ENCODE measurements at places on chromosomes 2 and 18.
A peak's percentile ranks its signal among the peaks of the same experiment; 100 is the strongest.

DNA sequence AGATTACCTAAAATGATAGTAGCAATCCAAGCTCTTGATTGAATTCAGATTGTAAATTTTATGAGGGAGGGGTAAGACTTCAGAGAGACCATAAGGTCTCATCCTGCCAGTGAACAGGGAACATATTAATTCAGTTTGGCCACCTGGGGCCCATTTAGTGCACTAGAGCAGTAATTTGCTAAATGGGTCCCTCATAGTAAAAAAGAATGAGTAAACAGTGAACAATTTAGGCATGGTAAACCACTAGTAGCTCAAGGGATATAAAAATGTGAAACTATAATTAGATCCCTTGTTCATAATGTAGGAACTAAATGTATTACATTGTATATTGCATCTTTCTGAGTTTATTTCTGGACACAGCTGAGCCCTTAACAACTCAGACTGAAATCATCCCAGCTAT lies 4.9 kb upstream of the PHLPP1 start:
- no peak for DNase-seq

DNA sequence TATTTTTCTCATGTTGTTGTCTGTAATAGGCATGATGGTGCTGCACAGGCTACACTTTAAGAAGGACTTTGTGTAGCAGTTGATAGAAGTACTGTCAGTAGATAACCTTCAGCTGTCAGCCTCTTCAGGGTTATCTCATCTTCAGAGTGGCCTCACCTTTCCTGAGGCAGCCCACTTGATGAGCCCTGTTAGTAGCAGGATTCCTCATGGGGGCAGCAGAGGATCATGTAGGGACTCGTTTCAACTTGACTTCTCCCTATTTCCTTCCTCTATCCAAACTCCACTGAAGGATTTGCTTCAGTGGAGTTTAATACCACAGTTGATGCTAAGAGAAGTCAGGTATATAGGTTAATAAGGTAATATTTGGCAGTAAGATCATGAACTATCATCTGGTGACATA lies 530.3 kb upstream of the FSIP2 start:
- peak; percentile 11 for DNase-seq

- peak; percentile 80 for DNase-seq
Observed at GRCh38 chr18:34977838-34978532, 63.2 kb upstream of the MAPRE2 start.

- DNase-seq = peak; percentile 81
Observed at GRCh38 chr2:233165895-233166661, 85.4 kb upstream of the ATG16L1 start.

DNA sequence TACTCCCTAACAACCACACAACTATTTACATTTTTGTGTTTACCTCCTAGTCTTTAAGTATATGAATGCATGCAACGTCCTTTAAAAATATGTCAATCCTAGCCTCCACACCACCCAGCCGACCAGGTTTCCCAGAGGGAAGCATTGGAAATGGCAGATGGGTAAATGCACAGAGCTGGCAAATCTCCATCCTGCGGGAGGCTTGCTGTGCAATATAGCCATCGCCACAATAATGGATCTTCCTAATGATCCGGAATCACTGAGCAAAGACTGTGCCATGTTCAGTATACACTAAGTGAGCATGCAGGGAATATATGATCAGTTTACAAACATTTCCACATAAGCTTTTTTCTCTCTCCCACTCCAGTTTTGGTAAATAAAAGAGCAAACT lies 131.8 kb downstream of the NEDD4L start:
- DNase-seq = no peak

GRCh38 chr2:11663427-11663826 lies 6.6 kb downstream of the NTSR2 start:
- DNase-seq = no peak

DNA sequence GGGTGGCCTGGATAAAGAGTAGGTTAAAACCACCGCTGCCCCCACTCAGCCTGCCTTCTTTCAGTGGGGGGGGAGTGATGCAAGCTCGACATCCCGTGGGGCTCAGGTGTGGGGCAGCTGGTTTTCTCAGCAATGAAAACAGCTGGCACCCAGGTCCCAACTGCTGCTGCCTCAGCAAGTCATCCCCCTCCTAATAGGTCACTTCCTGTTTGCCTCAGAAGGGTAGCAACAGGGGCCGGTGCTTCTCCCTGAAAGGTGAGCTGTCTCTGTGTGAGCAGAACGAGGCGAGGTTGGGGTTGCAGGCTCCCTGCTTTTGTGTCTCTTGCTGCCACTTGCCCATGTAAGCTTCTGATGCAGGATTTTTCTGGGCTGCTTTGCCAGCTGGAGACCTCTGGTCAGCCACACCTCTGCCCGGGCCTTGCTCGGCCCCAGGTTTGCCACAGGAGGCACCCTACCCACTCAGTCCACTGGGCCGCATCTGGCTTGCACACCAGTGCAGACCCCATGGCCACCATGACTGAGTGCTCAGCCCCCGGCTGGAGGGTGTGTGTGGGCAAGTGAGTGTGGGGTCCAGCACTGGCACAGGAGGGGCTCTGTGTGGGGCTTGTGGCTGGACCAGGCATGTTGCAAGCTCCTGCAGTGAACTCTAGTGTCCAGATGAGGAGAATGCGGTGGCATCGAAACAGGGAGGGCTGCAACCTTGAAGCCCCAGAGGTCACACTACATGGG lies 11.5 kb upstream of the ASB1 start:
- no peak for DNase-seq

- no peak for DNase-seq
Observed at GRCh38 chr18:54931152-54931551, 28.1 kb downstream of the CCDC68 start.

DNA sequence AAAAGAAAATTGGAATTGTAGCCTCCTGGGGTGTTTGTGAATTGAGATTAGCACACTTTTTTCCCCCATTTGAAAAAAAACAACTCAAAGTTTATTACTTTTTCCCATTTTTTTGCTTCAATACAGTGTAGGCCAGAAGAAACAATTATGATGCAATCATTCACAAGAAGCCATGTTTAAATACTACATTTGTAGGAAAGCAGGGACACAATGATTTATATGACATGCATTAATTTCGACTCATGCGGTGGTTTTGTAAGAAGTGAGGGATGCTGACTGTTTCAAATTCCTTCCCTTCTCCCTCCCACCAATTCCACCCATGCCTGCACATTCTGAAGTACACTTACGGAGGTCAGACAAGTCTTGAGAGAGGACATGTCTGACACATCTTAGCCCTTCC lies 774.2 kb upstream of the FSHR start:
- no peak for DNase-seq

GRCh38 chr2:197383825-197384224 lies 51.0 kb downstream of the SF3B1 start:
- DNase-seq = no peak

- no peak for DNase-seq
Observed at GRCh38 chr2:33340280-33340679, 136.2 kb upstream of the RASGRP3 start.

GRCh38 chr18:56136105-56136504 lies 502.3 kb downstream of the TXNL1 start:
- no peak for DNase-seq

DNA sequence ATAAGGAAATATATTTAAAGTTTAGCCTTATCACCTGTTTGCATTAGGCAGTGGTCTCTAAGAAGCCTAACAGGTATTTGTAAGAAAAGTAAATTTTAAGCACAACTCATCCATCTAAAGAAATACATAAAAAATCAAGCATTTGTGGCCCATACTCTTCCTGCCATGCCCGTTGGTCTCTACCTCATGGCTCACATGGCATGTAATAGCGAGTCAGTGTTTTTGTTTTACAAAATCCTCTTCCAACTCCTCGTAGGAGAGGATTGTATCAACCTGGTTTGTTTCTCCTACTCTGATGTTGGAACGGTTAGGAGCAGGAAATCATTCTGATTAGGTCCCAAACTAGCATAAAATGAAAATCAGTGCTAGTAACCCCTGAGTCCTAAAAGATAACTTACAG lies 91.8 kb downstream of the FMNL2 start:
- no peak for DNase-seq

DNA sequence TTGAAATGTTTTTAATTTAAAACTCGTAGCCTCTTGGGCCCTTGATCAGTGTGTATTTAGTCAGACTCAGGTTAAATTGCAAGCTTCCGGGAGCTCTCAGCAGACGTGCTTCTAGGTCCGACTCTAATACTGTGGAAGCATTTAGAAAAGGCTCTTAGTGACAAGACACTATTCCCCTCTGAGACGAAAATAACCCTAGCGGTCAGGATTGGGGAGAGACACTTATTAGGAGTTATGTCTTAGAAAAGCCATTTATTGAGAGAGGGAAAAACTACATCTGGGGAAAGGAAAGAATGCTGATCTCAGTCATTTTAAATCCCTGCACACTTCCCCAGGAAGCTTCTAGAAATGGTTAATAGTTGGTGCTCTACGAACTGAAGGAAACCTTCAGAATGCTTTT lies 110.5 kb upstream of the NCK2 start:
- no peak for DNase-seq

DNA sequence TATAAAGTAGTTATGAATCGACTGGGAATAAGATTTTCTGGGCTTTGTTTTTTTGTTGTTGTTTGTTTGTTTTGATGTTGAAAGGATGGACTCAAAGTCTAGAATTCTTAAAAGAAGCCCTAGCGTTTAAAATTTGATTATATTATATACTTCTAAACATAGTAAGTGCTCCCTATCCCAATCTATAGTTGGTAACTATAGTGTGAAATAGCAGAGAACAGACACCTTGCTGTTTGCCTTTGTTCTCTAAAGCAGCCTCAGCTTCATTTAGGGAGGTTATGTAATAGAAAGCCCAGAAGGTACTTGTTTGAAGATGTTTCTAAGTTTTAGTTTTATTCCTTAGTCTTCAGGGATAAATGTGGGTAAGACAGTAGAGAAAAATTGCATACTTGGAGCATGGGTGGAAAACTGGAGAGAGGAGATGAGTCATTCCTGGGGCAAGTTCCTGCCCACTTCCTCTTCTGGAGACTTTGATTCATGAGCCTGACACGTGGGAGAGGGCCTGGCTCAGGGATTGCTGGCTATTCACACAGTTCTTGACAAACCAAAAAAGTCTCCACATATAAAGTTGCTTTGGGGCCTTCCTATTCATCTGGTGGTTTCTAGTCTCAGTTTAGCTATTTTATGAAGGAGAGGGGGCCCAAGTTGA lies 131.9 kb downstream of the MYO1B start:
- no peak for DNase-seq

- DNase-seq = no peak
Observed at GRCh38 chr2:39024833-39025232, 96.0 kb downstream of the SOS1 start.

GRCh38 chr2:39243469-39244123 lies at the start of gene CDKL4:
TSS of gene CDKL4 (minus strand) at chr2:39243970.
- DNase-seq = peak; percentile 25

DNA sequence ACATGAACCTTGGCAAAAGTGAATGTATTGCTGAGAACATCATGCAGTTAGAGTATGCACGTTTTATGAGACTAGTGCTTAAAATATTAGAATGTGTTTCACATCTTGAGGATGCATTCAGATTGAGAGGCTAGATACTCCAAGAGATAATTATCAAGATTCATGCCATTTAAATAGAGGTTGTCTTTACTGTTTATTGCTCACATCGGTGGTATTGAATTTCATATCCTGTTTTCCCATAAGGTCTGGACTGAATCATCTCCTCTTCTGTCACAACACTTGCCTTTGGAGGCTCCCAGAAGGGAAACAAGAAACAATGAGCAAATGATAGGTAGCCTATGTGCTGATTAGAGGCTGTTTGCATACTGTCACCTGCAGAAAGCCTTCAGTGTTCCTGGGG lies 83.8 kb downstream of the CLHC1 start:
- DNase-seq = no peak

DNA sequence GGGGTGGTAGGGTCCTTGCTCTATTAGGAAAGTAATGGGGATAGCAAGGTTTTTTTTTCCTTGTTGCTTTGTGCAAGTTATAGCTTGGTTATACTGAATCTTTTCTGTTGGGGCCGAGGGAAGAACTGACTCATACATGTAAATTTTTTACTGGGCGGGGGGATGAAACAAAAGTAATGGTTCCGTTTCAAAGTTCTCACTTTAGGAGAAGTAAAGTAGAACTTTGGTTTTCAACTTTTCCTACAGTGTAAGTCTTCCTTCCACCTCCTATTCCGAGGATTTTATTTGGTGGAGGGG lies 1.1 kb downstream of the AFTPH start:
- DNase-seq = peak; percentile 74

GRCh38 chr18:71028285-71028762 lies 739.5 kb downstream of the SOCS6 start:
- no peak for DNase-seq

GRCh38 chr2:62457556-62457955 lies 48.4 kb downstream of the TMEM17 start:
- no peak for DNase-seq

- peak; percentile 12 for DNase-seq
Observed at GRCh38 chr2:103161456-103162289, 399.8 kb downstream of the TMEM182 start.

GRCh38 chr2:159960414-159960813 lies 102.0 kb downstream of the PLA2R1 start:
- no peak for DNase-seq

- DNase-seq = no peak
Observed at GRCh38 chr18:31241900-31242409, 76.0 kb upstream of the DSG1 start.

GRCh38 chr2:120440521-120441350 lies 94.8 kb downstream of the INHBB start:
- DNase-seq = no peak

GRCh38 chr18:46554406-46555080 lies 102.5 kb downstream of the LOXHD1 start:
- no peak for DNase-seq

- DNase-seq = no peak
Observed at GRCh38 chr2:14654835-14655282, 22.3 kb downstream of the LRATD1 start.

GRCh38 chr2:11559066-11559785 lies 25.4 kb downstream of the GREB1 start:
- no peak for DNase-seq

DNA sequence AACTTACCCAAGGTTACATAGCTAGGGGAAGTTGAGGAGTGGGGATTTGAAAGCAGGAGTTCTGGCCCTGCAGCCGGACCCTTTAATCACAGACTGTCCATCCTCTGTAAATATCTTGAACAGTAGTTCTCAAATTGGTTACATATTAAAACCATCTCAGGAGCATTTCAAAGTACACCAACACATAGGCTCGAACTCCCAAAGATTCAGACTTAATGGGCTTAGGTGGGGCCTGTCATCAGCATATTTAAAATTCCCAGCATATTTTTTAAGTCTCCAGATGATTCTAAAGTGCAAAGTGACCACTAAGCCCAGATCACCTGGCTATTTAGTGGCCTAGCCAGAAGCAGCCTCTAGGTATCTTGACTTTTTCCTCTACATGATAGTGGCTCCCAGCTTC lies 192.2 kb downstream of the ZNF385B start:
- no peak for DNase-seq

GRCh38 chr2:72991980-72992733 lies 74.8 kb downstream of the EMX1 start:
- DNase-seq = no peak

Data from erythroblast (primary cell).